ENCODE measurements at places on chromosomes 2 and 18. TPM values are rescaled to one million over a fixed set of nuclear protein-coding genes. Genes with fewer than 3 reads are reported as not detected.

Gene CD8B2
- total RNA-seq, result not detected

Gene GPR45
- total RNA-seq, result not detected

Gene OSR1
- not detected for total RNA-seq

Gene HOXD11
- total RNA-seq, result not detected

- peaks cover 51% of the 10 kb centered on the region for H3K4me1 ChIP-seq
- H3K27me3 ChIP-seq, result no peaks in the 10 kb centered on the region
- DNase-seq, result no peak
- no peak overlapping the region for H3K4me3 ChIP-seq
- H3K27ac ChIP-seq, result no peak overlapping the region
These were observed 64.7 kb downstream of the STK39 start for GRCh38 chr2:168182550-168183249.
